Central memory CD8-positive, alpha-beta T cell (primary cell): ENCODE measurements at places on chromosomes 5 and 9.

- DNase-seq: no peak
Observed at GRCh38 chr9:104780796-104781395, 17.0 kb downstream of the NIPSNAP3B start.

DNA sequence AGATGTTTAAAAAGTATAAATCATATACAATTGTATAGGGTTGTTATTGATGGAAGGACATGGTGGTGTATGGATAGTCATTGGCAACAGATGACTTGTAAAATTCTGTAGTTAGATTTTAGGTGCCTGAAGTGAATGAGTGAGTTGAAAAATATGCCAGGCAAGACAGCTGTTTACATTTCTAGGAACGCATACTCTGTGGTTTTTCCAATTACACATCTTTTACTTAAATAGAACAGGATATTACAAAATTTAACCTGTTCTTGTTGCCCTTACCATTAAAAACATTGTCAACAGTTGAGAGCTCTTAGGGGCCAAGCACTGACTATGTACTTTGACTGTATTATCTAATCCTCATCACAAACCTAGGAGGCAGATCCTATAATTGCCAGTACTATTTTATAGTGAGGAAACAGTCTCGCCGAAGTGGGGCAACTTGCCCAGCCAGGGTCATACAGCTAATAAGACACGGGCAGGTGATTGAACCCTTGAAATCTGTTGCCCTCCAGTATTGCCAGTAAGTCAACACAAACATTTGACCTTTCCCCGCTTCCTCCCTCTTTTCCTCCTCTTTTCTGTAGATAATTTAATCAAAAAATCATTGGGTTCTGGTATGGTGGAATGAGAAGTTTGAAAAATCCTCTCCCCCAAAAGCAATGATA is 88.6 kb downstream of the MACROH2A1 start:
- no peak for DNase-seq

DNA sequence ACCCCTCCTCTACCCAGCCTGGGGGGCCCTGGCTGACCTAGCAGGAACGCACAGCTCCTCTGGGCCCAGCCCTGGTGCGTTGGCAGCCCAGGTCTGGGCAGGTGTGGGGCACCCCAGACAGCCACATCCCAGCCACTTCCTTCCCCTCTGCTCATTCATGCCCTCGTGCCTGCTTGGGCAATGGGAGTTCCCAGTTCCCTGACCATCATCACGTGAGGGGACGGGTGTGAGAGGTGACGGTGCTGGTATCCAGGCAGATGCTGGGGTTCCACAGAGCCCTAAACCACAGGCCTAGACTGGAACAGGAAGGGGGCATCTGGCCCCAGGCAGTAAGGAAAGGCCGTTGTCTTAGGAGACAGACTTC is 8.4 kb downstream of the RALGDS start:
- DNase-seq: no peak

GRCh38 chr5:98564836-98565235 is 208.6 kb upstream of the RGMB start:
- no peak for DNase-seq

GRCh38 chr5:143671674-143672569 is 140.0 kb upstream of the HMHB1 start:
- DNase-seq: no peak

DNA sequence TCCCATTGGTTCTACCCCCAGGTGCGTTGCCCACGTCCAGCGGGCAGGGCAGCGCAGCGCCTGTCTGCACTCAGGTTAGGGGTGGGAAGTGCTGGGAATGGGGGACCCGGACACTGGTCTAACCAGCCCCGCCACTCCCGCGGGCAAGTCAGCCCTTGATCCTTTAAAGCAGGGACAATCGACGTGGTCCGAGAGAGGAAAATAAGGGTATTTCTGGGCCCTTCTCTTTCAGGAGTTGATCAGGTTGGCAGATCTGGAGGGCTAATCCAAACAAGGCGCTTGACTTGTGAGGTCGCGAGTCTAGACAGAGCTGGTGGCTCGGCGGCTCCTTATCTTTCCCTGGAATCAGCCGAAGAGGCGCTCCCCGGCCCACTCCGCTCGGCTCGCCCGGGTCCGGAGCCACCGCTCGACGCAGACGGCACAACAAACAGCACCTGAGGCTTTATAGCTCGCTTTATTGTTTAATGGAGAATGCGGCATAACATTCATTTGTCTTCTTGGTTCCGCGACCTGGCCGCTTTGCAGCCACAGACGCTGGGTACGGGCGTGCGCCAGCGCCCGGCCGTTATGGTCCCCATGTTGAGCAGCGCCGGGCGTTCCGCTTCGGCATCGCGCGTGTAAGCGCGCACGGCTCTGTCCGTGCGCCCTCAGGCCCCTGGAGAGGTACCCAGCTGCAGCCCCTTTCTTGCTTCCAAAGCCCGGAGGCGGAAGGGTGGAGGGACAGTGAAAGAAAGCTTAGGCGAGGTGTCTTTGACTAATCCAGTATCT is 15.8 kb downstream of the ISL1 start:
- DNase-seq: no peak

- DNase-seq: no peak
Observed at GRCh38 chr9:37944671-37945481, 40.9 kb upstream of the SLC25A51 start.

- DNase-seq: no peak
Observed at GRCh38 chr9:115357821-115358220, 239.9 kb upstream of the TNC start.
